Activated T-helper 1 cell treated with anti-CD3 and anti-CD28 coated beads, Interleukin-12 subunit alpha, Interleukin-12 subunit beta, Interleukin-2, Interleukin-4 antibody, amounts not matched to agents 30 ng/mL and 10 ng/mL and 1 ng/mL, durations not matched to agents 14 hours and 24 hours and 36 hours (primary cell): ENCODE measurements at places on chromosomes 7 and 10.

- no peaks in the 10 kb centered on the region for H3K36me3 ChIP-seq
- no peak overlapping the region for H3K4me3 ChIP-seq
- H3K27ac ChIP-seq, result no peak overlapping the region
- H3K27me3 ChIP-seq, result peaks cover 2% of the 10 kb centered on the region
- H3K4me1 ChIP-seq, result no peaks in the 10 kb centered on the region
Observed at GRCh38 chr10:18759575-18759974, 100.3 kb downstream of the ARL5B start.

- no peak for DNase-seq
- H3K4me1 ChIP-seq, result peaks cover 15% of the 10 kb centered on the region
- H3K36me3 ChIP-seq, result peaks cover 33% of the 10 kb centered on the region
- H3K27me3 ChIP-seq, result peaks cover 1% of the 10 kb centered on the region
- peak overlapping the region; percentile 88 for H3K27ac ChIP-seq
Observed at GRCh38 chr7:121505021-121505420, 108.9 kb upstream of the FAM3C start.

DNA sequence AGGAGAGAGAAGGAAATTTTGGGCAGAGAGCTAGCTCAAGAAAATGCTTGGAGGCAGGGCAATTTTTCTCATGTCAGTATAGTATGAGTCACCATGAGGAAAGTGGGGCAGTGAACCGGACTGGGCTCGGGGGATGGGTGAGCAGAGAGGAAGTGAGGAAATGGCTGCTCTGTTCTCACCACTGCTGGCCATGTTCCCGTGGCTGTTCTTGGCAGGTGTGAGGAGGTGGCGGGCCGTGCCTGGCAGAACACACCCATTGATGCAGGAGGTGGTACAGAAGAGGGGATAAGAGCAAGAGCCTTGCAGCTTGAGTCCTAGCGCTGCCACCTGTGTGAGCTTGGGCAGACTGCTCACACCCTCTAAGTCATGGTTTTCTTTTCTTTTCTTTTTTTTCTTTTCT is 304.4 kb upstream of the LYZL1 start:
- DNase-seq, result no peak
- no peak overlapping the region for H3K27ac ChIP-seq
- no peak overlapping the region for H3K4me3 ChIP-seq

DNA sequence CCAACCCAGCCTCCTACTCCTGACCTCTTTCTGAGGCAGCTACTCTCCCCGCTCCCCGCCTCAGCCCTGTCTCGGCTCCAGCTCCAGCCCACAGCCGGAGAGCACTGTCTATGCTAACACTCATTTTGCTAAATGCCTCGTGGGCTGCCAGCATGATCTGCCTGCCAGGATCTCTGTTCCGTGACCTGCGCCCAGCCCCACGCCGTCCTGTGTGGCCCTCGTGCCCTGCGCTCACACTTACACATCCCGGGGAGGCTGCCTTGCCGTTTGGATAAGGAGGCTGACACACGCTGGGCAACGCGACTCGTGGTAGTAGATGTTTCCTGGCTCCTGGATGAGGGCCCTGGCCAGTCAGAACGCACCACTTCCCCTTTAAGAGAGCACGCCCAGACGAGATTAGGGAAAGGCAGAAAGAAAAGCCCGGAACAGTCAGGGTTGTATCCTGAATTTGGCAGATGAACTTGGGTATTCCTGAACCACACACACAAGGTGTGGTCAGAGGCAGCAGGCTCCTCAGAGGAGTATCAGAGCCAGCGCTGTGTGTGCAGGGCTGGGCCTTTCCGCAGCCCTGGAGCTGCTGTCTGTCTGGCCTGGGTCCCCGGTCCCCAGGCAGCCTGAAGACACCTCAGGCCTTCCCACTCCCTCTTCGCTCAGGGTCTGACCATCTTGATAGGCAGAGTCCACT is 97.7 kb upstream of the EFCAB10 start:
- peak overlapping the region; percentile 93 for H3K27ac ChIP-seq
- H3K36me3 ChIP-seq, result peaks cover 9% of the 10 kb centered on the region
- DNase-seq, result no peak
- peak overlapping the region; percentile 89 for H3K4me3 ChIP-seq
- peaks cover 57% of the 10 kb centered on the region for H3K4me1 ChIP-seq

GRCh38 chr7:130982160-130982638 is 248.2 kb upstream of the KLF14 start:
- H3K4me3 ChIP-seq, result no peak overlapping the region
- no peak overlapping the region for H3K27ac ChIP-seq
- H3K36me3 ChIP-seq, result peaks cover 8% of the 10 kb centered on the region
- H3K27me3 ChIP-seq, result no peaks in the 10 kb centered on the region
- DNase-seq, result no peak

GRCh38 chr7:157713591-157713990 is 376.8 kb downstream of the DNAJB6 start:
- no peaks in the 10 kb centered on the region for H3K4me1 ChIP-seq
- no peak overlapping the region for H3K27ac ChIP-seq
- no peaks in the 10 kb centered on the region for H3K27me3 ChIP-seq
- no peaks in the 10 kb centered on the region for H3K36me3 ChIP-seq

GRCh38 chr10:78830062-78830975 is 238.4 kb upstream of the ZMIZ1 start:
- no peaks in the 10 kb centered on the region for H3K36me3 ChIP-seq
- no peaks in the 10 kb centered on the region for H3K4me1 ChIP-seq
- DNase-seq, result no peak
- no peak overlapping the region for H3K4me3 ChIP-seq
- H3K27me3 ChIP-seq, result peaks cover 4% of the 10 kb centered on the region

DNA sequence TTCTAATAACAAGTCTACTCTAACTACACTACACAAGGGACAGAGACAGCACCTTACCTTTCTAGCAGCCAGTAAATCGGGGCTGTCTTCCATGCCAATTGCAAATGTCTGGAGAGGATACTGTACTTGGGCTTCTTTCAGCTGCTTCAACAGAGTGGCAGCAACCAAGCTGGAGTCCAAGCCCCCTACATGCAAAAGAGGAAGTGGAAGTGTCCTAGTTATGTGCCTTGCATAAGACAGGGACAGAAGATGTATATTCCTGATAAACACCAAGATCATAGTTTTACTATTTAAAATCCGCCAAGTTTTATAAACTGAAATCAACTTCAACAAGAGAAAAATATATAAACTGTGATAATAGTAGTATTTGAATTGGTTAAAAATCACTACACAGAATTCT is 14.0 kb downstream of the ASNS start:
- no peak overlapping the region for H3K4me3 ChIP-seq
- H3K27ac ChIP-seq, result no peak overlapping the region
- peaks cover 9% of the 10 kb centered on the region for H3K4me1 ChIP-seq
- H3K36me3 ChIP-seq, result peaks cover 51% of the 10 kb centered on the region

GRCh38 chr7:134645935-134646334 is 718 bp upstream of the BPGM start:
- no peak overlapping the region for H3K4me3 ChIP-seq
- no peaks in the 10 kb centered on the region for H3K27me3 ChIP-seq
- H3K4me1 ChIP-seq, result peaks cover 44% of the 10 kb centered on the region
- no peak for DNase-seq
- H3K36me3 ChIP-seq, result peaks cover 14% of the 10 kb centered on the region
- H3K27ac ChIP-seq, result no peak overlapping the region

DNA sequence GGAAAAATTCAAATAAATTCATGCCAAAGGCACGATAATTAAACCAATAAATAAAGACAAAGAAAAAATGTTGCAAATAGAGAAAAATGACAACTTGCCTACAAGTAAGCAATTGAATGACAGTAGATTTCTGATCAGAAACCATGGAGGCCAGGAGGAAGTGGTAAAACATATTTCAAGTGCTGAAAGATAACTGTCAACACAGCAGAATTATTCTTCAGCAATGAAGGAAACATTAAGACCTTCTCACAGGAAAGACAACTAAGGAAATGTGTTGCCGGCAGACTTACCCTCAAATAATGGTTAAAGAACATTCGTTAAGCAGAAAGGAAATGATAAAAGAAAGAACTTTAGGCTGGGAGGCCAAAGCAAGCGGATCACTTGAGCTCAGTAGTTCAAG is 30.4 kb downstream of the RUNDC3B start:
- H3K4me3 ChIP-seq, result no peak overlapping the region
- H3K27me3 ChIP-seq, result peaks cover 3% of the 10 kb centered on the region
- no peaks in the 10 kb centered on the region for H3K4me1 ChIP-seq
- DNase-seq, result no peak

DNA sequence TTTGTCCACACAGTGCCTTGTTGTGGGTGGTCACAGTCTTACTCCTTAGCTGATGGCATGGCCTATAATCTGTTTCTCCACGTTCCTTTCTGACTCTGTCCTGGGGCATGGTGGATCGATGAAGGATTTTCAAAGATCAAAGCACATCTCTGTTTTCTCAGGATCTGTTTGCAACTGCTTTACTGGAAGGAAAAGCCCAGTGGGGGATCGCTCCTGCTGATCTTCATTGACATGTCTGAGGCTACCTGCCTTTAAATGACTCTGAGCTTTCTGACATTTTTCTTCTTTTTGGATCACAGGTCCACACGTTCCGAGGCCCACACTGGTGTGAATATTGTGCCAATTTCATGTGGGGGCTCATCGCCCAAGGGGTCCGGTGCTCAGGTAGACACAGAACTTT is 68.0 kb upstream of the PRR15 start:
- H3K27ac ChIP-seq, result no peak overlapping the region
- no peaks in the 10 kb centered on the region for H3K4me1 ChIP-seq
- H3K4me3 ChIP-seq, result no peak overlapping the region
- no peak for DNase-seq

- no peak for DNase-seq
- H3K36me3 ChIP-seq, result peaks cover 16% of the 10 kb centered on the region
- peaks cover 16% of the 10 kb centered on the region for H3K4me1 ChIP-seq
- H3K27ac ChIP-seq, result no peak overlapping the region
Observed at GRCh38 chr7:22639396-22639795, 87.6 kb upstream of the IL6 start.

- no peaks in the 10 kb centered on the region for H3K27me3 ChIP-seq
- H3K27ac ChIP-seq, result no peak overlapping the region
- DNase-seq, result no peak
Observed at GRCh38 chr7:100580466-100581283, 5.3 kb downstream of the LRCH4 start.

DNA sequence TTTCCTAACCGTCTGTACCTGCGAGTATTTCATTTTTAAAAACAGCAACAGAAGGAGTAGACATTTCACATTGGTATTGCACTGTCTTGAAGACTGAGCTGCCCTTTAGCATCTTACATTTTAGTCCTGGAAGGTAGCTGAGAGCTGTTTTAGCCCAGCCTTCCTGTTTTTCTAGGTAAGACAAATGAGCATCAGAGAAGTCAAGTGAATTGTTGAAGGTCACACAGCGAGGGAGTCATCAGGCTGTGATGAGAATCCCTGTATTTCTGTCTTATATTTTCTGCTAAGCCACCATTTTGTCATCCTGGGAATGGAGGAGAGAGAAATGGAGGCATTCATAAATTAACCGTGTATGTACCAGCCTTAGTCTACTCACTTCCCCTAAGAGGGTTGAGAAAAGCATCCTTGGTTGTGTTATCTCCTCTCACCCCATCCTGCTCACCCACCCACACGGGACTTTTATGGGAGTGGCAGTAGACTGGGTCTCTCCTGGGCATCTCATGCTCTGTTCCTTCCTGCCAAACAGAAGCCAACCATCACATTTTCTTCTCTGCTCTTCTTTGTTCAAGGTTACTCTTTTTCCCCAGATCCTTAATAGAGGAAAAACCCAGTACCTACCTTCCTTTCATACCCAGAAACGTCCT is 8.5 kb downstream of the RBM20 start:
- H3K27ac ChIP-seq, result no peak overlapping the region
- peaks cover 34% of the 10 kb centered on the region for H3K27me3 ChIP-seq
- H3K36me3 ChIP-seq, result no peaks in the 10 kb centered on the region
- H3K4me3 ChIP-seq, result no peak overlapping the region
- H3K4me1 ChIP-seq, result peaks cover 24% of the 10 kb centered on the region
- DNase-seq, result no peak

DNA sequence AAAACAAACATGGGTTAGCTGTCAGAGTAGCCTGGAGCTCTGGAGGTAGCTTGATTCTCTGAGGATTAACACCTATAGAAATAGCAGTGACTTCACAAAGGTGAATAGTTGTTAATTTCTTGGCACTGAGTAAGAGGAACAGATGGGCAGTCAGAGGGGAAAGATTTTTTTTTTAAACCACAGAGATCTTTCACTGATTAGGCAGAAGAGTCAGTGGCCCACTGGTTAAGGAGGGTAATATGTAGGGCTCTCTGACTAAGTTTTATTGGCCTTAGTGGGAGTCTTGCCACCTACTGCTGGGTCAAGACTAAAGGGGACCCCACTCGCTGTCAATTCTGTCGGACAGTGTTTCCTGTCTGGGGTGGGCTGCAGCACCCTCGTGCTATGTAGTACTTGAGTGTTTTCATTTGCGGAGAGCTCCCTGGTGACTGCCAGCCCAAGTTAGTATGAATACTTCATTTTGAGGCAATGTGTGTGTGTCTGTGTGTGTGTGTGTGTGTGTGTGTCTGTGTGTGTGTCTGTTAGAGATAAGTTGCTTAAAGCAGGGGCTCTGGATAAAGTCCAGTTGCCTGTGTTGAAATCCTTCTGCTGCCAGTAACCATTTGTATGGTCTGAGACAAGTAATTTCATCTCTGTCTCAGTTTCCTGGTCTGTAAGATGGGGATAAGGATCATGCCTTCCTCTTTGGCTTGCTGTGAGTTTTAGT is 145.2 kb downstream of the ARID5B start:
- H3K27me3 ChIP-seq, result no peaks in the 10 kb centered on the region
- peaks cover 86% of the 10 kb centered on the region for H3K4me1 ChIP-seq
- peaks cover 38% of the 10 kb centered on the region for H3K36me3 ChIP-seq
- peak overlapping the region; percentile 96 for H3K4me3 ChIP-seq
- H3K27ac ChIP-seq, result peak overlapping the region; percentile 99

DNA sequence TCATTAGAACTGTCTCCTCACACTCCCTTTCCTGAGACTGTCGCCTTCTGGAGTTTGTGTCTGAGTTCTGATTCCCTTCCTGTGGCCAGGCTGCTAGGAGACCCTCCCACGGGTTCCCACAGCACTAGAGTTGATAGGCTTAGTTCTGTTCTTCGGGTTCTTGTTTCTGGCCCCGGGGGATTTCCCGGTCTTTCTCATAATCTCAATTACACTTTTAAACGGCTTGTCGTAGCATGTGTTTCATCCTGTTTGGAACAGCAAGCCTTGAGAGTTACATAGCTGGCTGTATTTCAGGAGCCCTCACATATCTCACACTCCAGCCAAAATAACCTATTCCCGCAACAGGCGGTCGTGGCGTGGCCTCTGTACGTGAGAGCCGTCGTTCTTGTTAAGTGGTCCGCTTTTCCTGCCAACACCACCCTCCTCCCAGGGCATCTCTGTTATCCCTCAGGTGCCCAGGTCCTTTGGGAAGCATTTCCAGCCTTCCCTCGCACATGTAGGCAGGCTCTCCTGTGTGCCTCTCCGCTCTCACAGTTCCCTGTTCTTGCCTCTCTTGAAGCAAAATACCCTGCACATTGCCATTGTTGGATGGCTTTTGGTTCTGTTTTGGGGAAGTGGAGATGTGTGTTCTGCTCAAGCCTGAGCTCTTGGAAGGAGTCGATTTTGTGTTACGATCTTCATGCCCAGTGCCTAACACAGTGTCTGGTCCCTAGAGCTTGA is 46.0 kb downstream of the CDC123 start:
- peak overlapping the region; percentile 59 for H3K4me3 ChIP-seq
- H3K27ac ChIP-seq, result peak overlapping the region; percentile 80
- no peaks in the 10 kb centered on the region for H3K27me3 ChIP-seq
- peaks cover 26% of the 10 kb centered on the region for H3K4me1 ChIP-seq
- peaks cover 43% of the 10 kb centered on the region for H3K36me3 ChIP-seq

- DNase-seq, result no peak
- no peak overlapping the region for H3K27ac ChIP-seq
- no peaks in the 10 kb centered on the region for H3K4me1 ChIP-seq
Observed at GRCh38 chr10:125076891-125077541, 83.3 kb downstream of the CTBP2 start.
